Epithelial cell of prostate (primary cell): ENCODE measurements at places on chromosomes 11 and 22.

DNA sequence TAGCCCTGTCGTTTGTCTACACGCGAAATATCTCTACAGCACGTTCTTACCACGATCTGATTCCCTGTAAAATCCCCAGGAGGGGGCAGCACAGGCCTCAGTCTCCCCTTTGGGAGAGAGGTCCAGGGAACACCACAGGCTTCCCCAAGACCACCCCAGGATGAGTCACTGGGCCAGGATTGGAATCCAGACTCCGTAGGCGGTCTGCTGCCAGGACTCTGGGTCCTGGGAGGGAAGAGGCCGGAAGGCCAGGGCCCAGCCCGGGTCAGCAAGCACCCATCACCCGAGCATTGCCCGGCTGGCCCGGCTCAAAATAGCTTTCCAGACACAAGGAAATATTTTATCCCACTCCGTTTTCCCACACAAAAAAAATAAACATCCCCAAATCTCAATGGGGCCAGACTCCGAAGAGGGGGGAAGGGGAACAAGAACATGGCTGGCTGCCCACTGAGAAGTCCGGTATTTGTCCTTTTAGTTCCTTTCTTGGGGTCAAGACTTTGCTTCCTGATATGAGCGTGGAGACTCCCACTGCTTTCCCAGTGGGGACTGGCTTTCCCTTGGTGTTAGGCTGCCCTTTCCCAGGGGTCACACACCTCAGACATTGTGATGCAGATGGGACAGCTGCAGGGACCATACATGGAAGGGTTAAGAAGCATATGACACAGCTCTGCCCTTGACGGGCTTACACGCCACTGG is 91.3 kb downstream of the LRRC32 start:
- no peak for DNase-seq

DNA sequence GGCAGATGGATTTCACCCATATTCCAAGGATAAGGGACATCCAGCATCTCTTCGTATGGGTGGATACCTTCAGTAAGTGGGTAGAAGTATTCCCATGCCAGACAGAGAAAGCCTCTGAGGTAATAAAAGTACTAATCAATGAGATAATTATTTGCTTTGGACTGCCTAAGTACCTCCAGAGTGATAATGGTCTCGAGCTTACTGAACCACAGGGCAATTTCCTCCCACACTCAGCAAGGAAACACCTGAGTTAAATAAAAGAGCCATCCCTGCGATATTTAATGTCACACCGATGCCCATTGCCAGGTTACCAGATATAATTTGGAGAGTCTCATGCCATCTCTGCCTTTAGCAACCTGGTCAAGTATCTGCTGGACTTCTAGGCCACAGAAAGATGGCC is 70.6 kb upstream of the MPEG1 start:
- DNase-seq, result no peak

DNA sequence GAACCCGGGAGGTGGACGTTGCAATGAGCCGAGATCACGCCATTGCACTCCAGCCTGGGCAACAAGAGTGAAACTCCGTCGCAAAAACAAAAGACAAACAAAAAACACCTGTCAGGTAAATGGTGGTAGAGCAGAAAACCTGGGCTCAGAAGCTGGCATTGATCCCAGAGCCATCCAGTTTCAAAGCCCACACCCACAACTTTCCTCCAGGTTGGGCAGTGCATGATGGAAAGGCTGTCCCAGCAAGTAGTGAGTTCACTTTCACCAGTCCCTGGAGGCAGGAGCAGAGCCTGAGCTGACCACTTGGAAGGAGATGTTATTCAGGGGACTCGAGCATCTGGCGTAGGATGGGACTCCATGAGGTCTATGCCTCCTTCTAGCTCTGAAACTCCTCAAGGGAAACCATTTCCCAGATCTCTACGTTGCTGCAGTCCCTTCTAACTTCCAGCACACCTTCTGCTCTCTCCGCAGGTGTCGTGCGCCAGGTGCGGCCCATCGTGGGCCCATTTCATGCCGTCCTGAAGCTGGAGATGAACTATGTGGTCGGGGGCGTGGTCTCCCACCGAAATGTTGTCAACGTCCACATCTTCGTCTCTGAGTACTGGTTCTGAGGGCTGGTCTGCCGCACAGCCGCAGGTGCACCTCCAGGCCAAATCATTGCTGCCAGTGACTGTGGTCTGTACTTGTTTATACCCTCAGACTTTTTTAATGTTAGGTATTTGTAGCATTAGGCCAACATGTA is 71.6 kb upstream of the ATXN10 start:
- DNase-seq, result no peak

- no peak for DNase-seq
Observed at GRCh38 chr11:10500757-10501684, 40.0 kb downstream of the RNF141 start.

DNA sequence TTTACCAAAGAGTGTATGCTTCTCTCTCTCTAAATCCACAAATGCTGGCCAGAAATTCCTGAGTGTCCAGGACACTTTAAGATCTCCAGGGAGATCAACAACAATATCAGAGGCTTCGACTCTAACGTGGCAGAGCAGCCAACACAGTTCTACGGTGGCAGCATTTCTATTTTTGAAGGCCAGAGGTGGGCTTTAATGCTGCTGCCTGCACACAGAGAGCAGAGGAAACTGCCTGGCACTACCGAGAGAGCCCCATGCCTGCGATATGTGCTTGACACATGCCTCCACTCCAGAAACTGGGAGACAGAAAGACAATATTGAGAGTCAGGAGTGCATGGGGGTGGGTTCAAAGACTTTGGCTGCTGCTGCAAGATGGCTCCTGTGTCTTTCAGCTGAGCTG is 48.8 kb upstream of the GALNT18 start:
- no peak for DNase-seq

- DNase-seq, result no peak
Observed at GRCh38 chr22:40182231-40182835, 4.6 kb downstream of the TNRC6B start.

DNA sequence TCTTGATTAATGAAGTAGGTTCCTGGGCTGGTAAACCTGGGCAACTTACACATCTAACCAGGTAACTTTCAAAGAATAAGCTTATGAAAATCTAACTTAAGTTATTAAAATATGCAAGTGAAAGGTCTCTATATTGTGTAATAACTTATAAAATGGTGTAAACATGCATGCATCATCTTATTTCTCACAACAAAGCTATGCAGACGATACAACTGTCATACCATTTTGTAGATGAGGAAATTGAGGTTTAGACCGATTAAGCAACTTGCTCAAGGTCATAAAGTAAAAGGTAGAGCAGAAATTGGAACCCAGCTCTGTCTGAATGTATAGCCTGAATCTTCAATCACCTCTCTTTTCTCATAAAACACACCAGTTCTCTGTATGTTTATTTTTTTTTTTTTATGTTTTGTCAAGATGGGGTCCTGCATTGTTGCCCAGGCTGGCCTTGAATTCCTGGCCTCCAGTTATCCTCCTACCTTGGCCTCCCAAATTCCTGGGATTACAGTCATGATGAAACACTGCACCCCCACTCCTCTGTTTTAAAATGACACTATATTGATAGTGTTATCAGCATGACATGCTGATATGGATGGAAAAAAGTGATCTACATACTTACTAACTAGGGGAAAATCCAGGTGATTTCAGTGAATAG is 109.6 kb downstream of the SGSM3 start:
- no peak for DNase-seq

- no peak for DNase-seq
Observed at GRCh38 chr11:69427906-69428880, 53.3 kb upstream of the LINC01488 start.

DNA sequence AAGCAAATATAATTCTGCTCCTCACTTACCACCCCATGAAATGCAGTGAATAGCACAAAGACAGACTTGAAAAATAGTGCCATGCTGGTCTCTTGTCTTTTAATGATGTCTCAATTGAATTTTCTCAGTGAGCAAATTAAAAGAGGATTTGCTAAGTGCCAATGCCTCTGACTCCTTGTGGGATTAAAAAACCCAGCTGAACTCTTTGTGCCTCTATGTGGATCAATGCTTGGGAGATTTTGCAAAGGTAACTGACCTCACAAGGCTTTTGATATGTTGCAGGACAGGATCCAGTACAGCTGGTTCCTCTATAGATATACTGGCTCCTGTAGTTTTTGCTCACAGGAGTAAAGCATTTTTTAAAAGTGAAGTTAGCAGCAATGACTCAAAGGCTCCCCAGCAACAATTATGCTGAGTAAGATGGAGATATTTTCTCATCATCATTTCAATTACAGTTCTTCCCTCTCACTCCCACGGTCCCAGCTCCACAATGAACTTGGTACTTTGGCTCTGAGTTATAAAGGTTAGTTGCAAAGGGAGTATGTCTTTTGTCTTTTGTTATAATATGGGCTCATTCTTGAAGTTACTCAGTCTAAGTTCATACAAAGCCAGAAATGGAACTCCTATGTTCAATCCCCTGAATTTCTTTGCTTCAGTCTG is 471.5 kb downstream of the LRRC4C start:
- no peak for DNase-seq

DNA sequence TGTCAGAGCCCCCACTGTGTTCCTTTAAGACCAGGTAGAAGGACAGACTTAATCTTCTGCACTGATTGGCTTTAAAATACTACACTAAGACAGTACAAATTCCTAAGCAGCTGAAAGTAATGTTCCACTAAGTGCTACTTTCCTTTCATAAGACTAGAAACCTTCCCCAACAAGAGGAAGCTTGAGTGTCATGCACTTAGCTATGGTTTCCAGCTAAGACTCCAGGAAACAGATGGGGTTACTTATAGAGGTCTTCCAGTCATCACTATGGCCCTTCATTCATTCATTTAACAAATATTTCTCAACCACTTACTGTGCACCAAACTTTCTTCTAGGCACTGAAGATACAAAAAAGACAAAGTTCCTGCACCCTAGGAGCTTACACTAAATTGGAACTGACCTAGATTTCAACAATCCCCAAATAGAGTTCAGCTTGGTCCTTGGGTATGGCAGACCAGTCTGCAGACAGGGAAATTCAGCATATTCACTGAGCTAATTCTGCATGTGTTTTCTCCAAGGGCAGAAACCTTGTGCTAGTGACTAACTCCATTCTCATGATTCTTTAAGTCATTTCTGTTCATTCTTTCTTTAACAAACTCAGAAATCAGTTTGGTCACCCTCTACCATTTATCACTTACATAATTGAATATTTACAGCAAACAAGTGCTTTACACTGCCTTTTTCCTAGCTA is 178.4 kb upstream of the MTNR1B start:
- no peak for DNase-seq

- DNase-seq, result no peak
Observed at GRCh38 chr22:46976598-46976997, 214.1 kb downstream of the TBC1D22A start.

DNA sequence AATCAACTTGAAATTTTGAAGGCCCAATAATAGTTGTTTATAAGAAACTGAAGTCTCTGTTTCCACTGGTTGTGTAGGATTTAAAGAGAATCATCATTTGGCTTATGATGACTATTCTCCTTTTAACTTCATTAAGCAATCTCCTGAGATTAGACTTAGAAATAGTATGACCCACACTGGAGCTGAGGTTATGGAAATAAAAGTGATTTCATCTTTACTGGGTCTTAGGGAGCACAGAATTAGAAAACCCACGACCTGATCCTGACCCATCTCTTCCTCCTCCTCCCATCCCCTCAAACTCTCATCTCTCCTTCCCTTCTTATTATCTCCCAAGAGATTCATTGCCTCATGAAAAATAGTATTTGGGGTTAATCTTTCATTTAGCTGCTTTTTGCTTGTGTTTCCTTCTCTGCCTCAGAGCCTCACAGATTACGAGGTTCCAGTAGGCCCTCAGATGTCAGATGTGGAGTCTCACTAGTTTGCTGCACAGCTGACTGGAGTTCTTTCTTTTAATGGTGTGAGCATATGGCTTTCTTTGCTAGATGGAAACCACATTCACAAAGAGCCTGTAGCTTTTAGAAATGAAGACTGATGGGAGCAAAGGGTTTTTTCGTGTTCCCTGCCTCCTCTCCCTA is 85.0 kb downstream of the ALX4 start:
- no peak for DNase-seq

DNA sequence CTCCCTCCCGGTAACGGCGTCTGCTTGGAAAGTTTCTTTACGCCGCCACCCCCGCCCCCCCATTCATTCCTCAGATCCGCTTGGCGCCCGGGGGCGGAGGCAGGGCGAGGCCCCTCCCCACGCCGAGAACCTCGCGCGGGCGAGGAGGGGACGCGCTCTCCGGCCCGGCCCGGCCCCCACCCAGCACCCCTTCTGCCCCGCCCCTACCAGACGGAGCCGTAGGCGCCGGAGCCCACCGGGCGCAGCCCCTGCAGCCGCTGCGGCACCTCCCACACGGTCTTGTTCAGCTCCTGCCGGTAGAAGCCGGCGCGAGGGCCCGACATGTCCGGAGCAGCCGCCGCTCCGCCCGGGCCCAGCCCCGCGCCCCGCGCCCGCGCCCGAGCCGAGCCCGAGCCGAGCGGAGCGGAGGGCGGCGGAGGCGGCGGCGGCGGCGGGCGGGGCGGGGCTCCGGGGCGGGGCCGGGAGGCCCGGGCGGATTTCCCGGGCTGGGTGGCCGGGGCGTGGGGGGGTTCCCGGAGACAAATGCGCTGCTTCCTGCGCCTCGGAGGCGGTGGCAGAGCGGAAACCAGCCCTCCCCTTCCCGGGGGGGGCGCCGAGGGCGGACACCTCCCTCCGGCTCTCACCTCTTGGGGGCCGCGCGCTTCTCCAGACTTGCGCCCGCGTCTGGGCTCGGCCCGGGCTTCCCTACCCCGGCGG is at the start of gene MAPK11:
Gene MAPK11 (minus strand): TSS at position 411 of the 696 bp plus-strand sequence. CDS start 88 bp downstream, at position 323.
- DNase-seq, result no peak

DNA sequence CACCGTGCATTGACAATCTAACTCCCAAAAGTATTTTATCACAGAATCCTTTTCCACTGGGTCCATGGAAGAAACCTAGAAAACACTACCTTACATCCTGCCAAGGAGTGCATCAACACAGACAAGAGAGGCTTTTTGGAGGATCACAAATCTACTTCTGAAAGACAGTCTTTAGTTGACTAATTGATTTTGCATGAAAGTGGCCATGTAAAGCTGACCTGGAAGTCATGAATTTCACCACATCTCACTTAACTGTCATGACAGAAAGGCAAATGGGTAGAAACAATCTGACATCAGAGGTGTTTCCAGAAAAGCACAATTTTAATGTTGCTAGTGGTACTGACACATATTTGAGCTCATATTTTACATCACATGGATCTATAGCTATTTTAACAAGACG is 101.6 kb downstream of the FAM76B start:
- DNase-seq, result no peak

DNA sequence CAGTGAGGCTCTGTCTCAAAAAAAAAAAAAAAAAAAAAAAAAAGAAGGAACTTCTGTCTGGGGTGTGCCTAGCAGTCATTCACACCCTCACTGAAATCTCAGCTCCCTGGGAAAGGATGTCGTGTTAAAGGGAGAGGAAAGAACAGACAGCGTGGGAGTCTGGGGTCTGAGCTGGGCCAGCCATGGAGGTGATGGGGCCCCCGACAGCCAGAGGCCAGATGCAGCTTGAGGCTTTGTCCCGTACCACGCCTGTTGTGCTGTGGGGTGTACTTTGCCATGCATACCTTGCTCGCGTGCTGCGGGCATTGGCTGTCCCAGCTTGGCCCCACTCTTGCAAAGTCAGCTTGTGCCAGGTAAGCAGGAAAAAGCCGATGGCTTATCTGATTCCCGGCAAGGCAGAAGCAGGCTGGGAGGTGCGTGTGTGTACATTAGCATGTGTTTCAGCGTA is 4.6 kb downstream of the SYT12 start:
- no peak for DNase-seq

GRCh38 chr11:10608584-10608983 is 40.1 kb upstream of the LYVE1 start:
- no peak for DNase-seq
